Muscle of back (tissue), 13 donors: ENCODE measurements at places on chromosomes 3 and 15.

GRCh38 chr3:140748-141330, 55.7 kb upstream of the CHL1 start:
- DNase-seq: no peak

DNA sequence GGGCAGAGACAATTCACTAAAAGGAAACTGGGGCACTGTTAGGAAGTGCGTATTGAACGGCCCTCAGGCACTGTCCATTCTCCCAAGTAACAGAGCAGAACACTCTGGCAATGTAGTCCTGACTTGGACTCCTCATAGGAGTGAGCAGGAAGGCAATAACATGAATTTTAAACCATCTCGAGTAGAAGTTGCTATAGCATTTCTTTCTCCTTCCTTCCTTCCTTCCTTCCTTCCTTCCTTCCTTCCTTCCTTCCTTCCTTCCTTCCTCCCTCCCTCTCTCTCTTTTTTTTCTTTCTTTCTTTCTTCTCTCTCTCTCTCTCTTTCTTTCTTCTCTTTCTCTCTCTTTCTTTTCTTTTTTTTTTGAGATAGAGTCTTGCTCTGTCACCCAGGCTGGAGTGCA, 46.4 kb upstream of the TRA2B start:
- DNase-seq: no peak

- no peak for DNase-seq
Observed at GRCh38 chr3:138082085-138082991, 33.1 kb downstream of the DZIP1L start.

DNA sequence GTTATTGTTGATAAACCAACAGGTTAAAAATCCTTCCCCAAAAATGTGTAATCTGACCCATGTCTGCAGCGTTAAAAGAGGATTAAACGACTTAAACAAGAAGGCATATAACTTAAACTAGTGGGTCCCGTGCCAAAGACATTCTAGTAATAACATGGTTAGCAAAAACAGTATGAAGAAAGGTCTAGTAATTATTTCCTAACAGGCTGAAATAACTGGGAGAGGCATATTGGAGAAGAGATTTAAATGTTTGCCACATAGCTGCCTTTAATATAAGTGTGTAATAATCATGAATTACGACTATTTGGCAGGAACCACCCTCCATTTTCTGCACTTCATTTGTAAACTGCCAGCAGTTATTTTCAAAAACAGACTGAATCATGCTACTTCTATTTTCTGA, 67.7 kb upstream of the CSPG5 start:
- DNase-seq: peak; percentile 30

DNA sequence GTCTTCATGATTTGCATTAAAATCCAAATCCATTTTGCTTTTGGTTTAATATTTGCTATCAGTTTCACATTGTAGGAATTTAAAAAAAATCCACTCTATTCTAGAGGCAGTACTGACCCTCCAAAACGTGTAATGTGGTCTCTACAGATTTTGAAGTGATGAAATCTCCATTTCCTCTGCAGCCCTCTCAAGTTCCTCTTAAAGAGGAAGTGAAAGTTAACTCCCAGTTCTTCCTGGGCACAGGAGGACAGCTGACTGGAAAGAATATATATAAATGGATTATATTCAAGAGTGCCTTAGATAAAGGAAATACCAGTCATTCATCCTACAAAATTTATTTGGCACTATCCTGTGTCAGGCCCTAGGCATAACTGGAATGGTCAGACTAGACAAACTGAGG, 83.5 kb upstream of the PLCL2 start:
- peak; percentile 40 for DNase-seq

DNA sequence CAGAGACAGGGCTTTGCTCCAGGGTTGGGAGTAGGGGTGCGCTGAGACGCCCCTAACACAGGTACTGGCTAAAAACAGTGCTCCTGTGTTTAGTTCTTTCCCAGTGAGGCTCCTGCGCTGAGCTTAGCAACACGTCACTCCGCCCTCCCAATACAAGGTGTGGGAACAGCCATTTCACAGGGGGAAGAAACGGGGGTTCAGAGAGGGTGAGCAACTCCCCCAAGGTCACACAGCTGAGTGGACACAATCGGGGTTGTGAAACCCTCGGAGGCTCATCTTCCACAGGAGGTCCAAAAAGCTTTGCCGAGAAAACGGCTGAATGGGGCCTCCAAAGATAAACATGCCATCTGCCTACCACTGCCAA, 628 bp downstream of the PRRT3 start:
- no peak for DNase-seq

- DNase-seq: no peak
Observed at GRCh38 chr3:186929186-186929585, 1.1 kb upstream of the ST6GAL1 start.

DNA sequence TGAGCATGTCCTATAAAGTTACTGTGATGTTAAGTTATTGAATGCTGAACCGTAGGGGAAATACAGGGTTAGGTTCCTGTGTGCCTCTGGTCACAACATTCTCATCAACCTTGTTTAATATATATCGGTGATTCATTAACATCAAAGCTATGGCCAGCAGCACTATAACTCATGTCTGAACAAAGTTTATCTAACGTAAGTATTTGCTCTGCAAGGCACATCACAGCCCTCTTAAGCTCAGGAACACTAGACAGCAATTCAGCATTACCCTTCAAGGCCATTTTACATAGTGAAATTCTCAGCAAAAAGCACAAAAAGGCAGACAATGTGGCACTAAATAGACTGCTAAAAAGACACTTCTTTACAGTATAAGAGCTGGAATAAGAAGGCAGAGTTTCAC, 48.2 kb upstream of the FNDC3B start:
- no peak for DNase-seq

DNA sequence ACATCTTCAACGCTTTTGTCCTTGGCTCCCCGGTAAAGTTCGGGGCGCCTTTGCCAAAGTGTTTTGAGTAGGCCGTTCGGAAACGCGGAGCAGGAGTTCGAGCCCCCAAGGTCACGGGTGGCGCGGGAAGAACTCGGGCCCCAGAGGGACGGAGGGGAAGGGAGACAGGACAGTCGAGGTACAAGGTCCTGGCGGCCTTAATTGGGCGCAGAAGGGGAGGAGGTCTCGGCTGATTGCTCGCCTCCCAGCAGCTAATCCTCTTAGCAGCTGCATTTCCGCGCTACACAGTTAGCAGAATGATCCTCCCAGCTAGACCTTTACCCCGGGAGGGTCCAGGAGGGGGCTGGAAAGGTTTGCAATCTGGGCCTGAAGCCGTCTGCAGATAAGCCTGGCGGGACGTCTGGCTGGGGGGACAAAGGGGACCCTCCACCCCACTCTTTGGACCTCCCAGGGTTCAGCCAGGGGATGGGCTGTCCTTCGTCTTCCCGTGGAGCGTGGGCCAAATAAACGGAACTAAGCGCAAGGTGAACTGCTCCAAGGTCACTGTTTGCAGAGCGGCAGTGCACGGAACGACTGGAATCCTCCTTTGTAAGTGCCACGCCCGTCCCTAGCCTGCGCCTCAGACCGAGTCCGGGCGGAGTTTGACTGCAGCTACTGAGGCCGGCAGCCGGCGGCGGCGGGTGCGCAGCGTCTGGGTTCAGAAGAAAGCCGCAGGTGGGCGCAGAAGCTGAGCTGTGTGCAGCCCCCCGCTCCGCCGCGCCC, 7.2 kb downstream of the EOMES start:
- DNase-seq: peak; percentile 41

- no peak for DNase-seq
Observed at GRCh38 chr3:59064728-59065127, 14.9 kb upstream of the CFAP20DC start.

GRCh38 chr3:191066669-191067068, 132.4 kb upstream of the OSTN start:
- DNase-seq: no peak

DNA sequence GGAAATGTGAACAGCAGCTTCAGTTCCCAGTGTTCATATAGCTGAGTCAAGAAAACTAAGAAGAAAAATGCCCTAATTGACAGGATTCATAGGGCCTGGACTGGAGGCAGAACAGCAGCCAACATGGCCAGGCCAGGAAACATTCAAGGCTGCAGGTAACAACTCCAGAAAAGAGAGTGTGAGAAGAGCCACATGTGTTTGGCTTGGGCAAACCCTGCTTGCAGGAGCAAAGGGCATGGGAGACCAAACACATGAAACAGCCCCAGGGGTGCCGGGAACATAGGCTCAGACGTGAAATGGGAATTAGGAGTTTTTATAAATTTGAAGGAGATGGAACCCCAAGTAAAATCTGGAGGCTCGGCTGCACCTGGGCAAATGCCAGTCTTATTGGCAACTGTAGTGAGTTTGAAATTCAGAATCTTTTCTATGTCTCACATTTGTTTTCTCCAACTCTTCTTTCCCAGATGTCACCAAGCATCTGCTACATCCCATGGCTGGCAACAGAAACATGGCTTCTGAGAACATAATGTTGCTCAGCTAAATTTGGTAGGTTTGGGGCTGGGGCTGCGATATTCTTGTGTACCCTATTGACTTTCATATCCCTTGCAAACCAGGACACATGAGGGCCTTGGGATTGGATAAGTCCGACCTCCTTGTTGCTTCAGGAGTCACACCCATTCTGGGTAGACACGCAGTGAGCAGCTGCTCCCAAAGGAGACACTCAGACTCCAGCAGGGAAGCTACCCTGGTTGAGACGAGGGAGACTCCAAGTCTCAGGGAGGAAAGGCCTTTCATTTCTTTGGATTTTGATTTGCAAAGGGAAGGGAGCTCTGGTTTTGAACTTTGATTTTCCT, 98.9 kb upstream of the CLSTN2 start:
- DNase-seq: peak; percentile 6

DNA sequence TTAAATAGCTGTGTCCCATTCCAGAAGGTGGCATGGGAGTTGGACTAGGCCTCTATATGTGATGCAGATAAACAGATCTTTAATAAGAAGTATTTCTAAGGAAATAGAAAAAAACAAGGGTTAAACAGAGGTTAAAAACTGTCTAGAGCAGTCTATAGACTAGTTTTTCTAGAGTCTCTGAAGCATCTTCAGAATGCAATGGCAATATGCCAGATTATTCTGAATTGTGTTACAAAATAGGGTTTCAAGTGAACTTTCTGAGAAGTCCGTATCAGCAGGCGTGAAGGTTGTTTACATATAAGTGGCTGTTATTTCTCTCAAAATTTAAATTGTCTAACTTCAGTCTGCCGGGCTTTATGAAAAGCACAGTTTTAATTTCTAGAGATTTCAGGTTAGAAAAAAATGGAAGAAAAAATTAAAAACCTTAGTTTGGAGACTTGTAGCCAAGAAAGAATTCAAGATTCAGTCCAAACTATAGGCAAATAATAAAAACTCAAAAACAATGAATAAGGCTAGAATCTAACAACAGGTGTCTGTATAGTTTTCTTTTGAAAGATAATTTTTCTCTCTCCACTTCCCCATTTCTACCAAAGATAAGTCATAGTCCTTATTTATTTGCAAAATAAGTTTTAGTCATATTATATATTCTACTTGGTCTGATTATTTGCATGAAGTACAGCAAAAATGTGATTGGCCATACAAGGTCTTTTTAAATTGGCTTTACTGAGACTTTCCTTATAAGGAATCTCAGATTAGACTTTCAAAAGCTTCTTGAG, 55.2 kb downstream of the OSTN start:
- DNase-seq: no peak

DNA sequence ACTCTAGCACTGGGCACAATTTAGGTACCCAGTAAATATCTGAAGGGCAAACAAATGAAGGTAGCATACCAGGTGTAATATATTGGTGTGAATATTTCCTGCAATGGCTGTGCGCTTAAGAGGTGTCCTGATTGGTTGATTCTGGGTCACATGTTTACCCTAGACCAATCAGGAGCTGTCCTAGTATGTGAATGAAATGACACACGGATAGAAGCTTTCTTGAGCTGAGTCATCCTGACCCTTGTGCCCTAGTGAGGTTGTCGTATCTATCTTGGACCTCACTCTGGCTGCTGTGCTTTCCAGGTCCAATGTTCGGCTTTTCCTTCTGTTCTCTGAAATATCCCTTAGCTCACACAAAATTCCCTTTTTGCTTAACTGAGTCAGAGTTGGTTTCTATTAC, 58.1 kb upstream of the FOXP1 start:
- DNase-seq: no peak

DNA sequence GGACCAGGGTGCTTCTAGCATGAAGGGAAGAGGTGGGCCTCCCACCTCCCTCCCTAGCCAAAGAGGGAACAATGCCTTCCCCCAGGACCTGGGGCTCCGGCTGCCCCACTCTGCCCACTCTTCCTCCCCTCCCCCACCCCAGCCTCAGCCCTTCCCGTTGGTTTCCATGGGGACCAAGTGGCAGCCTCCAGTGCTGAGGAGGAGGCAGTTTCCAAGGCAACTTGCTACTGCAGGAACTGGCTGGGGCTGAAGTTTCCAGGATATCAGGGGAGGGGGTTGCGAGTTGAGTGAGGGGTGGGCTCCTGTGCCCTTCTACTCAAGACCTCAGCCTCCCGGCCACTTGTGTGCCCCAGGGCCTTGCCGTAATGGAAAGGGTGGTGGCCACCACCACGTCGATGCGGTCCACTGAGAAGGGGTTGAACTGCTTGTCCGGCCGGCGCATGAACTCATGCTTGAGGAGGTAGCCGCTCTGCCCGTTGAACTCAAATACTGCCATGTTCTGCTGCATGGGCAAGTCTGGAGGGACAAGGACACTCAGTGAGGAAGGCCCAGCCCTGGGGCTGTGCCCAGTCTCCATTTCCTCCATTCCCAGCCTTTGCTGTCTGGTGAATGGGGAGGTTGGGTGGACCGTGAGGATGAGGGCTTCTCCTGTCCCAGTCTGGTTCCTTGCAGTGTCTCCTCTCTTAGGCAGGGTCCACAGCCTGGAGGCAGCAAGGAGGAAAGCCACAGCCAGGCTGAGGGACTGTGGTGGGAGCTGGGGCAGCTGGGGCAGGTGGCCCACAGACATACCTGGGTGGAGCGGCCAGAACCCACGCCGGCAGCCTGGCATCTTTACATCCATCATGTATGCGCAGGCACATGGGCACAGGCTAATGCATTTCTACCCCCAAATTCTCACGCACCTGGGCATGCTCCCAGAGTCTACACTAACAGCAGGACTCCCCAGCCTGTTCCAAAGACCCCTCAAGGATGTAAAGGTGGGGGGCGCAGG, 11.3 kb upstream of the ANKRD63 start:
- no peak for DNase-seq

DNA sequence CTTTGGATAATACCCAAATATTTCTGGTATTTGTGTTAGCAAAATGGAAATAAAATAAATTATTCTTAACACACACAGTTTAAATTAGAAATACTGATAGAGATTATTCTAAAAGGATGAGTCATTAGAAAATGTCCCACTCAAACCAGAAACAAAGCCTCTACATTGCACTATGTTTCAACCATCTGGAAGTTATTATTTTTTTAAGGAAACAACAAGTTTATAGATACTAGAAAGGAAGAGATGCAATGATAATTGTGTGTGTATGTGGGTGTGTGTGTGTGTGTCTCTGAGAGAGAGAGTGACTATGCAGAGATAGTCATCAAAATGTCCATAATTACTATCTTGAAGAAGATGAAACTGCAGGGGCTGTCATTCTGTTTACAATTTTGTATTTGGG, 1340.5 kb downstream of the ROBO1 start:
- DNase-seq: peak; percentile 9
